ENCODE measurements at places on chromosomes 1 and 21. TPM values are rescaled to one million over a fixed set of nuclear protein-coding genes. Genes with fewer than 3 reads are reported as not detected.
A peak's percentile ranks its signal among the peaks of the same experiment; 100 is the strongest.

DNA sequence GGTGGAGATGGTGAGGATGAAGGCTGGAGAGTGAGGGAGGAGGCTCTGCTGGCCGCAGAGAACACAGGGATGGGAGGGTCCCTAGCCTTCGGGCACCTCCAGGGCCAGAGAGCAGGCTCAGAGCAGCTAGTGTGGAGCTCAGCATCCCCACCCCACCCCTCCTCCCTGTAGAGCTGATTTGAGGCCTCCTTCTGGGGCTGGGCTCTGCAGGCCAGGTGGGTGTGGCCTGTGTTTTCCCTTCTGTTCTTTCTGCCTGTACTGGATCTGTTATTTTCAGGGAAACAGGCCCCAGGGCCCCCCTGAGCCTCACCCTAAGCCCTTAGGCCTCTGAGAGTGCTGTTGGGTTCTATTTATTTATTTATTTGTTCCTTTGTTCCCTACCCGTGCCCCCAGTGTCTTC, 44.8 kb downstream of the TMCC2 start:
- H3K4me1 ChIP-seq, result peaks cover 17% of the 10 kb centered on the region
- no peak overlapping the region for H3K27ac ChIP-seq
- H3K27me3 ChIP-seq, result peaks cover 4% of the 10 kb centered on the region
- H3K36me3 ChIP-seq, result no peaks in the 10 kb centered on the region

DNA sequence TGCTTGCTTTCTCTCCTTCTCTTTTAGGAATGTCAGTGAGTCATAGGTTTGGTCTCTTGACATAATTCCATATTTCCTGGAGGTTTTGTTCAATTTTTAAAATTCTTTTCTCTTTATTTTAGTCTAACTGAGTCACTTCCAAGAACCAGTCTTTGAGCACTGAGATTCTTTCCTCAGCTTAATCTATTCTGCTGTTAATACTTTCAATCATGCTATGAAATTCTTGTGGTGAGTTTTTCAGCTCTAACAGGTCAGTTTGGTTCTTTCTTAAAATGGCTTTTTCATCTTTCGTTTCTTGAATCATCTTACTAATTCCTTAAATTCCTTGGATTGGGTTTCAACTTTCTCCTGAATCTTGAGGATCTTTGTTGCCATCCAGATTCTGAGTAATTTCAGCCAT, 321.0 kb downstream of the PTBP2 start:
- H3K4me1 ChIP-seq, result no peaks in the 10 kb centered on the region
- H3K36me3 ChIP-seq, result no peaks in the 10 kb centered on the region
- DNase-seq, result no peak

DNA sequence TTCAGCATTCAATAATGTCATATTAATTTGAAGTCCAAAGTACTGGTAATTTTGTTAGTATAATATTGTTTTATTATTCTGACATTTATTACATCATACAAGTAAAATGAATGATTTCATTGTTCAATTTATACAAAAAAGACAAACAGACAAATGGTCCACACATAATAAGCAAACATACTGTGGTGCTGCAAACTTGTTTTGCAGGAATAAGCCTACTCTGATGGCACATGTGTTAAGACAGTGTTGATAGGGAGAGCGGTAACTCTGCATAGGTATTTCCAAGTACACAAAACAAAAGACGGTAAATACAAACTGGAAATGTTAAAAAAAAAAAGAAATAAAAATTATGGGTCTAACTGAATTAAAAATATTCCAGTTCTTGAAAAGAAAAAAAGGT, 59.7 kb upstream of the DPYD start:
- DNase-seq, result no peak
- H3K4me3 ChIP-seq, result no peak overlapping the region
- peaks cover under 1% of the 10 kb centered on the region for H3K4me1 ChIP-seq
- H3K36me3 ChIP-seq, result no peaks in the 10 kb centered on the region
- H3K27ac ChIP-seq, result no peak overlapping the region

- no peak overlapping the region for H3K4me3 ChIP-seq
- H3K4me1 ChIP-seq, result no peaks in the 10 kb centered on the region
- no peak for DNase-seq
- H3K36me3 ChIP-seq, result no peaks in the 10 kb centered on the region
Measured at GRCh38 chr1:20194224-20194623, 7.9 kb upstream of the PLA2G2C start.

DNA sequence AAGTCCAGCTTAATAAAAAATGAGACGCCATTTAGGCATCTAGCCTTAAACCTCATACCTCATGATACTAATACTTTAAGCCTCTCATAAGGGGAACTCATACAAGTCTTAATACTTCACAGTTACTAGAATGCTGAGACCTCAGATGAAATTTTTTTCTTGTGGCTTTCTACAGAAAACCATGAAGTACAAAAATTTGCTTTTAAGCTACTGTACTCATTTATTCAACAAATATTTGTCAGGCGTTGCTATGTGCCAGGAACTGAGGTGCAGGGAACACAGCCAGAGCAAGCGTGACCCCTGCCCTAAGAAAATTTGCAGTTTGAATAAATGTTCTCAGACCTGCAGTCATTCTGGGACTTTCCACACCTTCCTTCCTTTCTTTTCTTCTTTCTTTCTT, 150.6 kb downstream of the MRPL39 start:
- peaks cover 39% of the 10 kb centered on the region for H3K4me1 ChIP-seq
- peak overlapping the region; percentile 73 for H3K27ac ChIP-seq
- peak overlapping the region; percentile 15 for H3K4me3 ChIP-seq
- no peaks in the 10 kb centered on the region for H3K27me3 ChIP-seq

The CD5L gene
- not detected for total RNA-seq

GRCh38 chr1:99228153-99228552, 36.1 kb upstream of the PLPPR4 start:
- no peaks in the 10 kb centered on the region for H3K4me1 ChIP-seq
- H3K4me3 ChIP-seq, result no peak overlapping the region
- H3K27me3 ChIP-seq, result peaks cover 6% of the 10 kb centered on the region
- DNase-seq, result no peak
- H3K36me3 ChIP-seq, result no peaks in the 10 kb centered on the region

GRCh38 chr1:204350857-204351573, 8.7 kb downstream of the PLEKHA6 start:
- no peaks in the 10 kb centered on the region for H3K36me3 ChIP-seq
- DNase-seq, result no peak
- H3K27me3 ChIP-seq, result no peaks in the 10 kb centered on the region
- no peak overlapping the region for H3K27ac ChIP-seq
- no peak overlapping the region for H3K4me3 ChIP-seq

DNA sequence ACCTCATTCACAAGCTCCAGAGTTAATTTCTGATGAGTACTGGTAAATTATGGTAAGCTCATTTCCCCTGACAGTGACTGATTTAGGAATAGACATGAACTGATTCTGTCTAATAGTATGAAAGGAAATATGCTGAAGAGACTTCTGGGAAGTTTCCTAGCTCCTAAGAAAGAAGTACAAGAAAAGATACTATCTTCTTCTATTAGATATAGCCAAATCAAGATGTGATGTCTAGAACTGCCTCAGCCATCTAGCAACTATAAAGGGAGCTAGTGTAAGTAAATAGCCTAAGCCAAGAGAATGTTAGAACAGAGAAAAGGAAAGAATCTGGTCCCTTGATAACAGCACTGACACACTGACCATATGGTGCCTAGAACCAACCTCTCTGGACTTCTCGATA, 10.7 kb upstream of the PHTF1 start:
- peaks cover 20% of the 10 kb centered on the region for H3K4me1 ChIP-seq
- H3K27me3 ChIP-seq, result no peaks in the 10 kb centered on the region
- H3K4me3 ChIP-seq, result no peak overlapping the region
- no peak for DNase-seq
- H3K27ac ChIP-seq, result no peak overlapping the region
- H3K36me3 ChIP-seq, result peaks cover 58% of the 10 kb centered on the region

The DCDC2B gene
- not detected for total RNA-seq

GRCh38 chr1:4176841-4177240, 276.8 kb upstream of the C1orf174 start:
- peak; percentile 36 for DNase-seq
- no peaks in the 10 kb centered on the region for H3K27me3 ChIP-seq
- H3K4me3 ChIP-seq, result no peak overlapping the region
- no peaks in the 10 kb centered on the region for H3K36me3 ChIP-seq
- H3K4me1 ChIP-seq, result peaks cover 18% of the 10 kb centered on the region

The AUNIP gene
- 9.1 TPM for total RNA-seq

DNA sequence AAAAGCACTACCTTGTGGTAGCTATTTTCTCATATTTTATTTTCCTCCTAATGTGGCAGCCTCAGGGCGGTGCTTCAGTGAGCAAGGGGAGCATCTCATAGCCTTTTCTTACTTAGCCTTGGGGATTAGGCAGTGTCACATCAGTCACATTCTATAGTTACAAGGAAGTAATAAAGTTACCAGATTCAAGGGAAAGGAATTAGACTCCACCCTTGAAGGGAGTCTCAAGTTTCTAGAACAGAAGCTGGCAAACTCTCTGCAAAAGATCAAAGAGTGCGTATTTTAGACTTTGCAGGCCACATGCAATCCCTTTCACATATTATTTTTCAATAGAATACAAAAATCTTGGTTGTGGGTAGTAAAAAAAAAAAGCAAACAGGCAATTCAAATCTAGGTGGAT, 350.4 kb downstream of the AMY1C start:
- no peaks in the 10 kb centered on the region for H3K27me3 ChIP-seq
- H3K4me3 ChIP-seq, result no peak overlapping the region
- H3K27ac ChIP-seq, result no peak overlapping the region
- no peaks in the 10 kb centered on the region for H3K36me3 ChIP-seq
- H3K4me1 ChIP-seq, result no peaks in the 10 kb centered on the region
- no peak for DNase-seq

GRCh38 chr1:180631194-180631765, 542 bp upstream of the XPR1 start:
- no peaks in the 10 kb centered on the region for H3K36me3 ChIP-seq
- no peak overlapping the region for H3K4me3 ChIP-seq
- peaks cover 9% of the 10 kb centered on the region for H3K4me1 ChIP-seq
- no peak overlapping the region for H3K27ac ChIP-seq

The MIXL1 gene
- total RNA-seq, result not detected

The SLAMF8 gene
- 0.73 TPM for total RNA-seq

The OR2T2 gene
- not detected for total RNA-seq

The TBX19 gene
- 1.4 TPM for total RNA-seq

DNA sequence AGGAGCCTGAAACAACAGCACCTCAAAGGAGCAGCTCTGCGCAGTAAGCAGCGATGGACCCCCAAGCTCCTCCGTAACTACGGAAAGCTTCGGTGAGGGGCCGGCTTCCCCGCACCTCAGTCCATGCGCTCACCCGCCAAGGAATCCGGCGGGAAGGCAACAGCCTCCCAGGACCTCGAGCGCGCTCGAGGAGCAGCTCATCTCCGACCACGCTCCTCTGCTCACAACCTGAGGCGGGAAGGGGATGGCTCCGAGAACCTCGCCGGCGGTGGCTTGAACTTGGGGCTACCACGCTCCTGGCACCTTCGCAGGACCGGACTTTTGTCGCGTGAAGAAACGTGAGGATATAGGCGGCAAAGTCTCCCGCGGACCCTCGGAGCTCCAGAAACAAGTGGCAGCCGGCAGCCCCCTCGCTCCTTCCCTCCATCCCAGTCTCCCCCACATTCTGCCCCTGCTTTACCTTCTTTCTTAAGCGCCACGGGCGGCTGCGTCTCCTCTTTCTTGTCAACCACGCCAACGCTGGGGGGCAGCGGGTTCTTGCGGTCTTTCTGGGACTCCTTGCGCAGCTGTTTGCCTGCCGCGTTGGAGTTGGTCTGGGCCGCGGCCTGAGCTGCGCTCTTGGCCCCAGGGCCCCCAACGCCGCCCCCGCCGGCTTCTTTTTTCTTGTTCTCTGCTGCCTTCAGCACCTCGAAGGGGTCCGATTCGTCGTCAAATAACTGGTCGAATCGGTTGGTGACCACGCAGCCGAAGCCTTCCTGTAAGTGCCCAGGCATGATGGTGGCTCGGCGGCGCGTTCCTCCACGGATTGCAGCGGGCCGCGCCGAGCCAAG, 459 bp downstream of the SERBP1 start:
- H3K4me3 ChIP-seq, result peak overlapping the region; percentile 78
- DNase-seq, result peak; percentile 47
- H3K36me3 ChIP-seq, result peaks cover 50% of the 10 kb centered on the region
- peak overlapping the region; percentile 91 for H3K27ac ChIP-seq

The FDPS gene
- total RNA-seq, result 271 TPM

The RAB3B gene
- 0.08 TPM for total RNA-seq

GRCh38 chr1:8142955-8143629, 117.0 kb upstream of the ERRFI1 start:
- H3K36me3 ChIP-seq, result no peaks in the 10 kb centered on the region
- H3K27me3 ChIP-seq, result peaks cover 22% of the 10 kb centered on the region
- H3K4me1 ChIP-seq, result peaks cover 11% of the 10 kb centered on the region
- no peak overlapping the region for H3K27ac ChIP-seq
- H3K4me3 ChIP-seq, result no peak overlapping the region

GRCh38 chr21:27152996-27153395, 186.1 kb upstream of the ADAMTS5 start:
- H3K36me3 ChIP-seq, result no peaks in the 10 kb centered on the region
- H3K27ac ChIP-seq, result no peak overlapping the region
- H3K4me3 ChIP-seq, result no peak overlapping the region

DNA sequence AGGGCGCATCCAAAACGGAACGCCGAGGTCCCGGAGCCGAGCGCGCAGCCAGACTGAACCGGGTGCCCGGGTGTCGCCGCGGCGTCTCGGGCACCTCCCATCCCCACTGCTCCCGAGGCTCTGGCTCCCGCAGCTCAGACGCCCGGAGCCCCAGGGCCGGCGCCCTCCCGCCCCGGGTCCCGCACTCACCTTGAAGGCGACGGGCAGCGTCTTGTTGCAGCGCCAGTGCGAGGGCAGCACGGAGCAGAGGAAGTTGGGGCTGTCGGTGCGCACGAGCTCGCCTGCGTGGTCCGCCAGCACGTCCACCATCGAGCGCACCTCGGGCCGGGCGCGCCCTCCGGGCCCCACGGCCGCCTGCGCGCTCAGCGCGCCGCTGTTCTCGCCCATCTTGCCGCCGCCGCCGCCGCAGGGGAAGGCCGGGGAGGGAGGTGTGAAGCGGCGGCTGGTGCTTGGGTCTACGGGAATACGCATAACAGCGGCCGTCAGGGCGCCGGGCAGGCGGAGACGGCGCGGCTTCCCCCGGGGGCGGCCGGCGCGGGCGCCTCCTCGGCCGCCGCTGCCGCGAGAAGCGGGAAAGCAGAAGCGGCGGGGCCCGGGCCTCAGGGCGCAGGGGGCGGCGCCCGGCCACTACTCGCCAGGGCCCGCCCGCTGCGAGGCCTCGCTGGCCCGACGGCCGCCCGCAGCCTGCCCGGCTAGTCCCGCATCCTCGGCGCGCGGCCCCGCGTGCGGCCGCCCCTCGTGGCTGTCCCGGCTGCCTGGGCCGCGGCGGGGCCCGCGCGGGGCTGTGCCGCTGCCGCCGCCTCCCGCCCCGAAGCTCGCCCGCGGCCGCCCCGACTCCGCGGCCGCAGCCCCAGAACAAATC, 447 bp downstream of the RUNX3 start:
- peak overlapping the region; percentile 95 for H3K4me3 ChIP-seq
- DNase-seq, result peak; percentile 63
- peaks cover 81% of the 10 kb centered on the region for H3K36me3 ChIP-seq
- H3K4me1 ChIP-seq, result peaks cover 81% of the 10 kb centered on the region

The PRAMEF9 gene
- not detected for total RNA-seq

GRCh38 chr21:45309987-45310381, 22.3 kb upstream of the POFUT2 start:
- H3K4me3 ChIP-seq, result no peak overlapping the region
- no peak overlapping the region for H3K27ac ChIP-seq
- H3K36me3 ChIP-seq, result no peaks in the 10 kb centered on the region
- H3K27me3 ChIP-seq, result peaks cover 19% of the 10 kb centered on the region

GRCh38 chr1:151701515-151701914, 15.1 kb downstream of the CELF3 start:
- no peak overlapping the region for H3K4me3 ChIP-seq
- no peak for DNase-seq
- no peak overlapping the region for H3K27ac ChIP-seq
- no peaks in the 10 kb centered on the region for H3K27me3 ChIP-seq
- peaks cover 5% of the 10 kb centered on the region for H3K4me1 ChIP-seq

- H3K4me3 ChIP-seq, result no peak overlapping the region
- H3K27me3 ChIP-seq, result no peaks in the 10 kb centered on the region
- no peak overlapping the region for H3K27ac ChIP-seq
- no peak for DNase-seq
Measured at GRCh38 chr1:244118109-244118761, 67.2 kb downstream of the ZBTB18 start.

Data from activated CD8-positive, alpha-beta T cell treated with anti-CD3 and anti-CD28 coated beads, Interleukin-2, amount 10 ng/mL, durations not matched to agents 7 days and 5 days (primary cell).